Gastroesophageal sphincter (tissue), 4 donors: ENCODE measurements at places on chromosomes 3 and 15. TPM values are rescaled to one million over a fixed set of nuclear protein-coding genes. Genes with fewer than 3 reads are reported as not detected.

The CIAO2A gene
- 23.8 TPM for total RNA-seq

The STAC gene
- total RNA-seq: 11.4 TPM

DNA sequence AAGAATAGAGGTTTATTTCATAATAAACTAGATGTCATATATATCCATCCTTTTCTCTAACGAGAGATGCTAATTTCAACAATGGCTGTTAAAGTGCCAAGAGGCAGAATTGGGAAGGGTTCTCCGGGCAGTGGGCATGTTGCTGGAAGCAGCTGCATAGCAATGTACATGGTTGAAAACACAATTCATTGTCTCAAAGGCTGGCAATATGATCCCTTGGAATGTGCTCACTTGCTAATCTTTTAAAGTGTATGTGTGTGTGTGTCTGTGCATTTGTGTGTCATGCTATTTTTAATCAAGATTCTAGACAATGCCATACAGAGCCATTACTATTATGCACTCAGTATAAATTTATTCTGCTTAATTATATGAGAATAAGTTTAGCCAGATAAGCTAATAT lies 1020.3 kb downstream of the NAALADL2 start:
- no peaks in the 10 kb centered on the region for H3K36me3 ChIP-seq
- ATAC-seq: no peak
- H3K4me1 ChIP-seq: no peaks in the 10 kb centered on the region
- no peak overlapping the region for H3K4me3 ChIP-seq
- H3K27me3 ChIP-seq: no peaks in the 10 kb centered on the region

The BTLA gene
- not detected for total RNA-seq

DNA sequence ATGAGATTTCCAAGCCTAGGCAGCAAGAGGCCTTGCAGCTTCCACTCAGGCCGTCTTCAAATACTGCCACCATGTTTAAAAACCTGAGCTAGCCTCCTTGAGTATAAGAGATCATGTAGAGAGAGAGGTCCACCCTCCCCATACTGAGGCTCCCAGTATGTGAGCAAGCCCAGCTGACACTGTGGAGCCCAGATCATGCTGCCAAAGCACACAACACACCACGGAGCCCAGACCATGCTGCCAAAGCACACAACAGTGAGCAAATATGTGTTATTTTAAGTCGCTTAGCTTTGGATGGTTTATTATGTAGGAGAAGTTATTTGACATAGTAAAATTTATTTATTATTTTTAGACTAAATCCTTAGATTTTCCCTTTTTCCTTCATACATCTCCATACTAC lies 333.7 kb downstream of the CTNNB1 start:
- no peaks in the 10 kb centered on the region for H3K27me3 ChIP-seq
- no peaks in the 10 kb centered on the region for H3K4me1 ChIP-seq
- no peaks in the 10 kb centered on the region for H3K36me3 ChIP-seq
- ATAC-seq: no peak
- no peak overlapping the region for H3K4me3 ChIP-seq

GRCh38 chr15:80380154-80380553 lies 24.0 kb upstream of the ARNT2 start:
- no peak overlapping the region for H3K4me3 ChIP-seq
- no peaks in the 10 kb centered on the region for H3K27me3 ChIP-seq
- H3K4me1 ChIP-seq: no peaks in the 10 kb centered on the region
- no peak overlapping the region for H3K27ac ChIP-seq

DNA sequence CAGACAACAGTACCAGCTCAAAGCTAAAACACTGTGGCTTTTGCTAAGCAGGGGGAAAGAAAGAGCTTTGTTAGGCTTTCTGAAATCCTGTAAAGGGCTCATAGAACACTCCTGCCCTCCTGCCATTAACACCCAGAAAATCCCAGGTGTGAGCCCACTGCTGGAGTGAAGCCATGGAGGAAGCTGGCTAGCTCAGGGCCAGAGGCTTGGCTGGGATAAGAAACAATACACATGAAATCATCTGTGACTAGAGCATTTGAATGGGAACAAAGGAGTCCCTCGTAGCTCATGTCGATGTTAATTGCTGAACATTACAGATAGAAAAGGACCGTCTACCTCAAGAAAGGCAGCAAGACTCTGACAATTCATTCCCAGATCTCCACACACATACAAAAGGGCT lies 23.5 kb downstream of the RUVBL1 start:
- no peak for ATAC-seq
- H3K27ac ChIP-seq: no peak overlapping the region
- H3K27me3 ChIP-seq: no peaks in the 10 kb centered on the region
- peaks cover 4% of the 10 kb centered on the region for H3K4me1 ChIP-seq

GRCh38 chr15:101618076-101618475 lies 34.1 kb downstream of the TM2D3 start:
- no peaks in the 10 kb centered on the region for H3K27me3 ChIP-seq
- no peak for ATAC-seq
- no peaks in the 10 kb centered on the region for H3K4me1 ChIP-seq
- H3K36me3 ChIP-seq: no peaks in the 10 kb centered on the region

- no peaks in the 10 kb centered on the region for H3K36me3 ChIP-seq
- no peak overlapping the region for H3K27ac ChIP-seq
- no peak overlapping the region for H3K4me3 ChIP-seq
- peaks cover 21% of the 10 kb centered on the region for H3K27me3 ChIP-seq
Measured at GRCh38 chr3:128931046-128931445, 51.6 kb downstream of the ACAD9 start.

The DTX3L gene
- total RNA-seq: 24.5 TPM

GRCh38 chr15:85751291-85752123 lies 43.2 kb downstream of the KLHL25 start:
- no peaks in the 10 kb centered on the region for H3K27me3 ChIP-seq
- H3K4me3 ChIP-seq: no peak overlapping the region
- no peaks in the 10 kb centered on the region for H3K36me3 ChIP-seq

The FEZF2 gene
- not detected for total RNA-seq

The AGTR1 gene
- 32.4 TPM for total RNA-seq

The CHRNA5 gene
- 4.0 TPM for total RNA-seq

The IMP3 gene
- total RNA-seq: 91.2 TPM

GRCh38 chr15:55834331-55834730 lies 91.4 kb upstream of the PRTG start:
- no peak overlapping the region for H3K27ac ChIP-seq
- H3K4me3 ChIP-seq: no peak overlapping the region
- H3K4me1 ChIP-seq: no peaks in the 10 kb centered on the region
- no peak for ATAC-seq
